Tongue (tissue), 3 donors: ENCODE measurements at places on chromosomes 3 and 15.

DNA sequence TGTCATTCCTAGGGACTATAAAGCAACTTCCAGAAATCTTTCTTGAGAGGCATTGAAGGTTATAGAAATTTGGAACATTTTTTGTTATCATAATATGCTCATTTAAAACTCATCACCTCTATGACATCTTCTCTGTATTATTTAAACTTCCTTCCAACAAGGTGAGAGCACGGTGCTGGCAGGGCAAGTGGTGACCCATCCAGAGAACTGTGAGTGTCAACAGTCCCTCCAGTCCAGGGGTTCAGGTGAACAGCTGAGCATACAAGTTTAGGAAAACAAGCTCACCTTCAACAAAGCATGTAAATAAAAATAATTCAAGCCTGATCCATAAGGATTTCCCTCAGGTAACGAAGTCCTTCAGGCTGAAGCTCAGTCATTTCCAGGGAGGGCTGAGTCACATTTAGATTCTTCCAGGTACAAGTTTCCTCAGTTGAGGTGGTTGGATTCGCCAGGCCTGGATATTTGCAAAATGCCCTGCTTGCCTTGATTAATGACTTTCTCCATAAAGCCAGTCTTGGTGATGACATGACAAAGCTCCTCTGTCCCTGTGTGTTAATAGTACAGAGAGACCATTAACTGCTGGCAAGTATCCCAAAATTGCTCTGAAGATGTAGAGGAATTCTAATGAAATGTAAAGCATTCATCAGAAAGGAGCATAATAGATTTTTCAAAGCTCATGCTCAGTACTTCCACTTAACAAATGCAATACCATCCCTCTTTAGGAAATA lies 263.6 kb upstream of the GADL1 start:
- peak; percentile 43 for DNase-seq

GRCh38 chr15:32676169-32676568 lies 34.7 kb downstream of the SCG5 start:
- peak; percentile 22 for DNase-seq

- DNase-seq, result no peak
These were observed 34.9 kb upstream of the NRROS start for GRCh38 chr3:196604548-196604947.

DNA sequence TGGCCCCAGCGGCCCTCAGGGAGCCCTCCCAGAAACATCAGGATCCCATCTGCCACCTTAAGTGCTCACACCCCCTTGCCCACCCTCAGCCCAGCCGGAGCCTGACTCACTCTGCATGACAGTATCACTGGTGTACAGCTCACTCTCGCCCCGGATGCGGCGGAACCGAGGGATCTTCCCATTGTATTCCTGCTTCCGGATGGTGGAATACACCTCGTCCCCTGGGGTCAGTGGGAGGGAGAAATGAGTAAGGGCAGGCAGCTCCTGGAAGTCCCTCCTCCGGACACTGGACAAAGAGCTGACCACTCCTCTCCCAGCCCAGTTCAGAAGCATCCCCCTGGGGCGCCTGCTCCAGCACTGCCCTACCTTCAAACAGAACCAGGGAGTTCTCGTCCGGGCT lies 16.5 kb downstream of the SEMA7A start:
- no peak for DNase-seq

GRCh38 chr3:154023148-154023547 lies 98.0 kb upstream of the ARHGEF26 start:
- DNase-seq, result peak; percentile 84
